KG1 (cell line): ENCODE measurements at places on chromosomes 7 and 10.

GRCh38 chr7:77415476-77415822 is 700 bp downstream of the GSAP start:
- no peak for DNase-seq

DNA sequence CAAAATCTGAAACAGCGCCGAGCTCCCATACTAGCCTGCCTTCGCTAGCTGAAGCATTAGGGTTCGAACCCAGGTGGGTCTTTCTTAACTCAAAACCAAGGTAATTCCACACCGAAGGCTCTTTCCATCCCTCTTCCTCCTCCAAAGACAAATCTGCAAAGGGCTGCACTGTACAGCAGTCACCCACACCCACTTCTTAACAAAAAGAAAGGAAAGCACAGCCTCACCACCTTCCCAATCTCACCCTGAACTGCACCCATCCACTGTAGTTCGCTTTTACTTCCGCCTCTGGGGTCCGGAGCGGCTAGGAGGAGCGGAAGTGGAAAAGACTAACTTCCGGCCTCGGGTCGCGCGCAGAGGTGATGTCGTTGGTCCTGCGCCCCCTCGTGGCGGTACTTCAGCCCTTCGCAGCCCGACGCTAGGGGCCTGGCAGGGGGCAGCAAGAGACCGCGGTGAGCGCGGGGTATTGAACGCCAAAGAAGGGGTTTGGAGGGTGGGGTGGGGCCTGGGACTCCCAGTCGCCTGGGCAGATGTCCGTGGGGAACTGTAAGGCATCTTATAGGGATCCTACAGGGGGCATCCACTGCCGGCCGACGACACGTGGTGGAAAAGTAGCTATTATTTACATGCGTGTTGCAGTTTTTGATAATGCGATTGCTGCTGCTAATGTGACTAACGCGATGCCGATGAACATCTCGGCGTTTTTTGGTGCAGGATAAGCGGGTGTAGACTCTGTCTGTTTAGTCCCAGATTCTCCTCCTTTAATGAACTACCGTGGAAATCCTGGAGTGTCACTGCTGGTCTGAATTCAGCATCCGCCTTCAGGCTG is at the start of gene MTERF1:
MTERF1 (minus strand) TSS at position 290 of the 829 bp plus-strand sequence. CDS start 619 bp downstream, outside the sequence.
- peak; percentile 94 for DNase-seq

DNA sequence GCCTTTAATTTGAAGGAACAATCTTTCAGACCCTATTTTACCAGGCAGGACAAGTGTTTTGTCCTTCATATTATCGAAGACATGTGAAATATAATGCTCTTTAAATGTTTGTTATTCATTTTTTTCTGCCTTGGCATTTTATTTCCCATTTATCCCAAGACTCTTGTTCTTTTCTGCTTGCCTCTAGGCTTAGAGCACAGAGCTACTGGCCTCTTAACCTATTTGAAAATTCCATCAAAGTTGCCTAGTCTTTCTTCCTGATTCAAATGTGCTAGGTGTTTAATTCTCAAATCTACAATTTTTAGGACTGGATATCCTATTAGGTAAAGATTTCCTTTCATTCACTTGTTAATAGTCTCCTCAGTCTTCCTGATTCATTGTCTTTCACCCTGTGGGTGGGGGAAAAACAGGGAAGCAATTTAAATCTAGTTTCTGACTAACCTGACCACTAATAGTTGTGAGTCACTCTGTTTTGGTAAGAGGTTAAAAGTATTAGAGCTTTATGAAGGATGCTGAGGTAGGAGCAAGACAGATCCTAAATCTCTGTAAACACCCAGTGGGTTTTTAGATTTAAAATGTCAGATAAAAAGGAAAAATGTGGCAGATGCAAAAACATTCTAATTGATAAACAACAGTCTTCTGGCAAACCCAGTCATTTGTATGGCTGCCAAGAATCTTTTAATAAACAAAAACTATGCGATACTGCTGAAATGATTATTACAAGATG is 1.5 kb downstream of the LIPK start:
- no peak for DNase-seq

DNA sequence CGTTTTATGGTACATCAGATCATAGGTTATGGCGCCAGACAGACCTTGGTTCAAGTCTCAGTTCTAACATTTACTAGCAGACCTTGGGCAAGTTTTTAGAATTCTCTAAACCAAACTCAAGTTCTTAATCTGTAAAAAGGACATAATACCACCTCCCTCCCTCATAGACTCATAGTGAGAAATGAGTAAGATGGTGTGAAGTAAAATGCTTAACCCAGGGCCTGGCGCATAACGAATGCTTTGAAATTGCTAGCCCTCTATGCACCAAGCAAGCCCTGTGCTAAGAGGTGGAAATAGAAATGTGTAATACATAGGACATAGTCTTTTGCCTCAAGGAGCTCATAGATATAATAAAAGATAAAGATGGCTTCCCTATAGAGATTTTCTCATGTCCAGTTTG is 17.7 kb upstream of the SLC35B4 start:
- DNase-seq: no peak

DNA sequence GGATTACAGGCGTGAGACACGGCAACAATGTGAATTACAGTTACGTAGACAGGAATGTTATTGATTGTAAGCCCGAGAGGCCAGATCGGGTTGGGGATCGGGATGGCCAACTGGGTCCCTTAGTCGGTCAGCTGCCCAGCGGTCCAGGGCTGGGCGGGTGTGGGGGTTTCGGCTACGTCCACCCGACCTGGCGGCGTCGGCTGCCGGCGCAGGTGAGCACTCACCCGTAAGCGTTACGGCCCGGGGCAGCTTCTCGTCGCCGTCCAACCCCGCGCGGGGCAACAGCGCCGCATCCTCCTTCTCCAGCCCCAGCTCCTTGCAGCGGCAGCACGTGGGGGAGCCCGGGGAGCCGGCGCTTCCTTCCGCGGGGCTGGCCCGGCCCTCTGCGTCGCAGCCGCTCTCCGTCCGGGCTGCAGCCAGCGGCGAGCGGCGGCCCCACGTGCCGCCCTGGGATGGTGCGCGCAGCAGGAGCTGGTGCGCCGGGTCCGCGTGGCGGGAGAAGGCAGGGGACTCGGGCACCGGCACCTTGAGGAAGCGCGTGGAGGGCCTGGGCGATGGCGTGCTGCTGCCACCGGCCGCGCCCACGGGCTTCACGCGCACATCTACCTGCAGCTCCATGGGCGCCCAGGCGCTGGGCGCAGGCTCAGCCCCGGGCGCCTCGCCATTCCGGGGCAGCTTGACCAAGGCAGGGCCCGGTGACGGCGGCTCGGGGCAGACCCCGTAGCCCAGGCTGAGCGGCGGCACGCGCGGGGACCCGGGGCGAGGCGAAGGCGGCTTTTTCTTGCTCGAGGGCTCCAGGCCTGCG is 609 bp downstream of the KLRG2 start:
- DNase-seq: no peak

DNA sequence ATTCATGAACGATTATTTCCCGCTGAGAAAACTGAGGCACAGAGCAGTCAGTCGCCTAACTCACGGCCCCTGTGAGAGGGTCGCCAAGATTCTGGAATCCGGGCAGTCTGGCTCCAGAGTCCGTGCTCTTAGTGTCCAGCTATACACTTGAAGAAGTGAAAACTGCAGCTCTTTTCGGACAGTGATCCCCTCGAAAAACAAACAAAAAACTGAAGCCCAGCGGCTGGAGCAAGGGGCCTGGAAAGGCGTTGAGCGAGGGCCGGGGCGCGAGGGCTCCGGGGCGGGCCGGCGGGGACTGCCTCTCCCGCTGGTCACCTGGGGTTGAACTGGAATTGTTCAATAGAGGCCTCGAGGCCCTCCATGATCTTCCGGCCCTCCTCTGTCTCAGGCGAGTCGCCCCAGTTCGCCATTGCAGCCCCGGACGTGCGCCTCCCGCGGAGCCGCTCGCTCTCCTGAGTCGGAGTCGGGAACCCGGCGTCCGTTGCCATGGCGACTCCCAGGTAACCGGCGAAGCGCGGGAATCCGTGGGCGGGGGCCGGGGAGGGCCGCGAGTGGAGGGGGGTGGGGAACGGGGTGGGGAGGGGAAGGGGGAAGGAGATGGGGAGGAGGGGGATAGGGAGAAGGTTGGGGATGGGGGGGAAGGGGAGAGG is 881 bp downstream of the C10orf67 start:
- no peak for DNase-seq

- DNase-seq: no peak
Observed at GRCh38 chr10:112362833-112363232, 11.1 kb upstream of the ACSL5 start.

DNA sequence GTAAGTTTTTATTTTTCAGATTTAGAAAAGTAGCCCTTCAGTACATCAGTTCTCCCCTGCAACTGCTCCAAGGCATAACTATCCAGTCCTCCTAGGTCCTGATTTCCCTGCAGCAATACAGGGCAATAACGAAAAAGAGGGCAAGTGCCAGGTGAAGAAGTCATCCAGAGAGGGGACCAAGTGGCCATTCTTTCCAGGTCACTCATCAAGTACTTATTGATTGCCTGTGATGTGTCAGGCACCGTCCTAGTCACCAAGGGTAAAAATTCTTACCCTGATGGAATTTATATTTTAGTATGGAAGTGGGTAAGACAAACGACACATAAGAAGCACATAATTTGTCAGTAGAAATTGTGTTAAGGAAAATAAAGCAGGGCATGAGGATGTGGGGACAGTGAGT is 67.1 kb upstream of the GSDME start:
- DNase-seq: no peak

- DNase-seq: no peak
Observed at GRCh38 chr10:5530846-5531557, 6.2 kb downstream of the CALML3 start.

DNA sequence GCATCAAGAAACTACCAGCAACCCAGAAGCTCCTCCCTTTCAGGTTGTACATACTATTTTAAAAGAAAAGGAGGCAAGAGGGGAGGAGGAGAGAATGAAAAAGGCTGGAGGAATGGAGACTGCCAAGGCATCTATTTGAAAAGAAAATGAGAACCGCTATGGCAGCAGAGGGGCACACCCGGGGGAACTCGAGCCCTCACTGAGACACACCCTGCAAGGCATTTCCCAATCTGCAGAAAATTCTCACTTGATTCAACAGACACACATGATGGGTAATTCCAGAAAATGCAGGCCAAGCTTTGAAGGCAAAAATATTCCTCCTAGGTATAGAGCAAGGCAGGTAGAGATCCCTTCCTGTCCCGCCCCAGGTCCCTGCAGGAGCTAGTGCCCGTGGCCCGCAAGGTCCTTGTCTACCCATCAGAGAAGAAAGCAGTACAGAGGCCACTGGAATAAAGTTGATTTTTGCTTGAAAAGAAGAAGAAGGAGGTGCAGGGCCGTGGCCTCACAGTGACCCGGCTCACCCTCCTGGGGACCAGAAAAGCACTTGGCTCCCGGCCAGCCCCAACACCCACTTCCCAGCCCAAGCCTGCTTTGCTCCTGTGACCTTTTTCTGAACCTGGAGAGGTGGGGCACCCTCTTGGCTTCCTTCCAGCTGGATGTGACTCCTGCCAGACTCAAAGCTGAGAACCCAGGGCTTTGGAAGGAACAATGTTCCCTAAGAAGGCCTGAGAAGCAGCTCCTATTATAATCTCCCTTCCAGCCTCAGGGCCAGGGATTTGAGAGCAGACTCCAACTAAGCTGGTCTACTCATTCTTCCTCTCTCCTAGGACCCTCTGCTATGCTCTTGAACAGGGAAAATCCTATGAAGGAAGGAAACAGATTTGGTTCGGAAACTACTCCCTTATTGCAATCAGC is 6.2 kb upstream of the PIK3CG start:
- DNase-seq: peak; percentile 25

- DNase-seq: no peak
Observed at GRCh38 chr7:70986297-70986696, 145.6 kb upstream of the GALNT17 start.

GRCh38 chr7:158821171-158822031 is 7.9 kb downstream of the ESYT2 start:
- DNase-seq: peak; percentile 13

DNA sequence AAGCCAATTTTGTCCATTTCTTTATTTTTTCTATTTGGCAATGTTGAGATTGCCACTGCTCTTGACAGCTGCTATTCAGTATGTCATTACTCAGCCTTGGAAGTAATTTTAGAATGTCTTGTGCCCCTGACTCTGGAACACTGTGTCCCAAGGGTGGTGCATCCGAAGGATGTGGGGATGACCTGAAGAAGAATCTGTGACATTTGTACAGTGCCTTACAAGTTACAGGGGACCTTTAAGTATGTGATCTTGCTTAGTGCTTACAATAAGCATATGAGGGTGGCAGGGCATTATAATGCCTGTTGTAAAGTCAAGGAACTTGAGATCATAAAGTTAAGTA is 239.5 kb downstream of the REEP3 start:
- DNase-seq: no peak

GRCh38 chr7:124596881-124597280 is 168.7 kb downstream of the GPR37 start:
- DNase-seq: no peak

DNA sequence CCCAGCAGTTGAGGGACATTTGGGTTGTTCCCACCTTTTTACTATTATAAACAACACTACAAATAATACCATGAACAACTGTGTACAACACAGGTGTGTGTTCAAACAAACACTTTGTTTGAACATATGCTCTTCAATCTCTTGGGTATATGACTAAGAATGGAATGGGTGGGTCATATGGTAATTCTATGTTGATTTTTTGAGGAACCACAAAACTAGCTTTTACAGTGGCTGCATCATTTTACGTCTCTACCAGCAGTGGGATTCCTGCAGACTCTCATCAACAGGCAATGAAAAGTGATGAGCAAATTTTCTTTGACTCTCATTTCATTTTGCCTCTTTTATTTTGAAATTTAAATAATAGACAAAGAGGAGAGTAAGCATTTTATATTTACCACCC is 116.9 kb upstream of the KLF14 start:
- DNase-seq: no peak

- DNase-seq: no peak
Observed at GRCh38 chr10:58734664-58735063, 222.0 kb downstream of the BICC1 start.

GRCh38 chr10:45545150-45545549 is 127.4 kb downstream of the ZFAND4 start:
- no peak for DNase-seq

DNA sequence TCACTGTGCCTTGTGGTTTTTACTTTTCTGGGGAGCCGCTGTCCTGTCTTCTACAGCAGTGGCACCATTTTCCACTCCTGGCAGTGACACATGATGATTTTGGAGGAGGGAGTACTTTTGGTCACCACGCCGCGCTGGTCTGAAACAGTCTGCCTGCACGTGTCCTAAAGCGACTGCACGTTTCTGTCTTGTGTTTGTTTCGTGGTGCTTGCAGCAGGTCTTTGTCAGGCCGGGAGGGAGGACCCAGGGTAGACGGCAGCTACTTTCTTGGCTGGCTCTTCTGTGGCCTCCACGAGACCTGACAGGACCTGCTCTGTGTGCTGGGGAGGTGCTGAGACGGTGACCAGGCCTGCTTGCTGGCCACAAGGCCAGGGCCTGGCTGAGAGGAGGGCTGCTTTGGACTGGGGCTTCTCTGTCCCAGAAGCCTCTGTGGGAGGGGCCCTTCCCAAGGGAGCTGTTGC is 82.0 kb downstream of the GLRX3 start:
- DNase-seq: no peak
